ENCODE measurements at places on chromosomes 5 and 9.

DNA sequence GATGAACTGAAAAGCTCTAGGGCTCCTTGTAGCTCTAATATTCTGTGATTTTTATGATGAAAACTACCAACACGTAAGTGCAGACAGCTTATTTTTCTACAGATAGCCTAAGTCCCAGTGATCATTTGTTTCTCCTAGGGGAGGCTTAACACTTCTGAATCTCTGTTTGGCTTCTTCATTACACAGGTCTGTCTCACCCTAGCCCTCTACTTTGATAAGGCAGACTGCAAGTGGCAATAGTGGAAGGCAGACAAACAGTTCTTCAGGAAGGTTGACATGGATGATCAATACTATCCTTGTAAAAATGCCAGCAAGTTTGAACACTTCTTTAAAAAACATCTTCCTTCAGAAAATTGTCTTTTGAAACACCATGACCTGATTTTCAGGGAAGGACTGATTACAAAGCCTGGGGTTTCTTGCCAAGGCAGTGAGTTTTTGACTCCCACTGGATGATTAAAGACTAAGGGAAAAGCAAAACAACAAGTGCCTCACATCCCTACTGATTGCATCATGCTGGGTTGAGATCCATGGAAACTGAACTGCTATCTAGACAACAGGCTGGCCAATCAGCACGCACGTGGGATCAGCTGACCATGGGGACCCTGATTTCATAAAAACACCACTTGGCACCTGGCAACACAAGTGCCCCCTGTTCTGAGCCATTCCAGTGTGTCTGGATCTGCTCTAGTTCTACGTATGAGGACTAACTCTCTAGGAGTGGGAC lies 212.2 kb downstream of the SMARCA2 start:
- DNase-seq: peak; percentile 34

- no peak for DNase-seq
These were observed 511.3 kb downstream of the TLR4 start for GRCh38 chr9:118215549-118215948.

DNA sequence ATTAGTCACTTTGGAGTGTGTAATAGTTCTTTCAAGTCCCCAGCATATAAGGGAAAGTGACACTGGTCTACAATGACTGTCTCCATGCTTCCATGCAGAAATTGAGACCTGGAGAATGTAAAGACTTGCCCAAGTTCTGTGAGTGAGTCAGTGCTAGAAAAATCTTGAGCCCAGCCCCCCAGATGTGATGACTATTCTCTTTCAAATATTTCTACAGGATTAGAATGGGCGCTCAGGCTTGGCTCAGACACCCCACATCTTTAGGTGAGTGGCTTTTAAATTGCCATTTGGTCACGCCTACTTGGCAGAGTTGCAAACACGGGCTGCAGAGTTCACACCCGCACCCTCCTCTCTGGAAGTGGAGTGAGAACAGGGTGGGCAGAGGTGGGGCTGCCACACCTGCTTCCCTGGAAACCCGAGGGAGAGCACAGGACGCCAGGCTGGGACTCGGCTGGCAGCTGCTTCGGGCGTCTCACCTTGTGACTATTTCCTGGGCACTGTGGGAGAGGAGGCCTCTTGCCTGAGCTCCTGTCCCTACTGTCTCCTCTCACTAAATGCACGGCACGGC lies 37.6 kb downstream of the ROPN1L start:
- DNase-seq: peak; percentile 94

- no peak for DNase-seq
These were observed 65.3 kb upstream of the ADAMTS2 start for GRCh38 chr5:179410291-179411160.

DNA sequence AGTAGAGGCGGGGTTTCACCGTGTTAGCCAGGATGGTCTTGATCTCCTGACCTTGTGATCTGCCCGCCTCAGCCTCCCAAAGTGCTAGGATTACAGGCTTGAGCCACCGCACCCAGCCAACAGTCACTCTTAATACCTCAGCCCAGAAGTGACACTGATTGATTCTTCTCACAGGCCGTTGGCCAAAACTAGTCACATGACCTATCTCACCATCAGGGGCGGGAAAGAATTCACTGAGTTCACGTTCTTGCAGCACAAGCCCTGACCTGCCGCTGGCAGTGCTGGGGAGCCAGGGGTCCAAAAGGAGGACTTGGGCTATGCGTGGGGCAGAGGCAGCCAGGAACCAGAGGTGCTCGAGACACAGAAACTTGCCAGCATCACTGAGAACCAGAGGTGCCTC lies 55.0 kb upstream of the CPLX2 start:
- no peak for DNase-seq

- DNase-seq: peak; percentile 85
These were observed 381.1 kb downstream of the TMEM38B start for GRCh38 chr9:106075236-106075959.

GRCh38 chr5:96001262-96001661 lies 39.6 kb upstream of the ELL2 start:
- DNase-seq: peak; percentile 50

DNA sequence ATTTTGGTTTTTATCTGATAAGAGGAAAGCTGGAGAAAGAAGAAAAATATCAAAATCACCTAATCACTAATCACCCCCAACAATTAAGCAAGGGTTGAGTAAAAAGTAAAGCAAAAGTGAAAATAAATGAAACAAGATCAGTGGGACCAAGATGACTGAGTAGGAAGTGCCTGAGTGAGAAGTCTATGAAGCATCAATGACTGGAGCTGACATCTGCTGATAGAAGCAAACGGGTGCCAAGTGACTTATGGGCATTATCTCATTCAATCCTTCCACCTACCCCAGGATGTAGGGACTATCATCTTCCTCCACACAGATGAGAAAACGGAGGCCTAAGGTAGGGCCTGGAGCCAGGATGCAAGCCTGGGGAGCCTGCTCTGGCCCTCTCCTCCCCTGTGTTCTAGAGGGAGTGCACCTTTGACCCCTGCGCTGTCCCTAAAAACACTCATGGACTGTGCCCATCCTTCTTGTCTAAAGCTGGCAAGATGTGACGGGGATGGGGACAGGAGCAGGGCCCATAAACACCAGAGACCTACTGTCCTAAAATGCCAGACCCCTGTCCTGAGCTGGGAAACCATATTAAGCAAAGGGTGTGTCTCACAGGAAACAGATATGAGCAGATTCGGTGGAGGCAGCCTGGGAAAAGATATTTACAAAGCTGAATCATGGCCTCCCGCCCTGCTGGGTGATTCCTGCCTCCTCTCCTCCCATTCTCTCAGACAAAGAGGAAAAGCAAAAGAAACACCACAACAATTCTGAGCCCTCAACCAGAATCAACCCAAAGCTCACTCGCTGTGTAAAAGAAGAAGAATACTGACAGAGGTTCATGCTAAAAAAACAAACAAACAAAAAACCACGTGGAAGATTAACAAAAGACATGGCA lies 116.0 kb downstream of the AUH start:
- peak; percentile 40 for DNase-seq

- no peak for DNase-seq
These were observed 23.4 kb downstream of the FLT4 start for GRCh38 chr5:180625791-180626660.

DNA sequence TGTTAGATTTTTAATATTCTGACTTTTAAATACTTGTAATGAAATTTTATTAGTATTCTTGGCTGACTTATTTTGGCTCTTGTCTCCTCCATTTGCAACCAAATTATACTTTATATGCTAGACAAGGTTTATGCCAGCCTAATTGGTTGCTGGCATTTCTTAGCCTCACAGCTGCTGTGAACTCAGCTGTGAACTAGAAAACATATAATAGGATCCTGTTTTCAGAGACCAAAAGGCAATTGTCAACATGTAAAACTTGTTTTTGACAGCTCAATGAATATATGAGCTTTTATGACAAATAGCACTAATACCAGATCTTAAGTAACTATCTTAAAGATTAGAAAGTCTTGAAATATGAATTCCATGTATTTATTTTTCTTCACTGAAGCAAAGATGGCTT lies 25.9 kb downstream of the KIF2A start:
- no peak for DNase-seq

- no peak for DNase-seq
These were observed 7.5 kb downstream of the NMUR2 start for GRCh38 chr5:152397581-152397980.

DNA sequence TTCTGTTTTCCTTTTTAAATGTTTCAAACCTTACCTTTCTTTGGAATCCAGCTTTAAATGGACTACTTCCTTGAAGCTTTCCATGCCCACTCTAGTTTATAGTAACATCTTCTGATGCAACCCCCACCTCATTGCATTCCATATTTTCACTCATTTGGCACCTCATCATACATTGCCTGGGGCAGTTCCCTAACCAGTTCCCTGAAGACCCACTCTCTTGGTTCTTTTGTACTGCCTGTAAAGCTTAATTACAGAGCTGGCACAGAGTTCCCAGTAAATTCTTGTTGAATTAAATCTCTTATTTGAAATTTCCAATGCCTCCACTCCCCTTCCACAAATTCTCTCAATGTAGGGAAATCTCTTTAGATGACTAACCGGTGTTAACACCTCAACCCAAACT lies 257.2 kb downstream of the ARRDC3 start:
- no peak for DNase-seq

GRCh38 chr9:130820135-130820738 lies 14.8 kb upstream of the ABL1 start:
- no peak for DNase-seq

- peak; percentile 83 for DNase-seq
These were observed 351.1 kb upstream of the RIOK2 start for GRCh38 chr5:97534166-97534565.

DNA sequence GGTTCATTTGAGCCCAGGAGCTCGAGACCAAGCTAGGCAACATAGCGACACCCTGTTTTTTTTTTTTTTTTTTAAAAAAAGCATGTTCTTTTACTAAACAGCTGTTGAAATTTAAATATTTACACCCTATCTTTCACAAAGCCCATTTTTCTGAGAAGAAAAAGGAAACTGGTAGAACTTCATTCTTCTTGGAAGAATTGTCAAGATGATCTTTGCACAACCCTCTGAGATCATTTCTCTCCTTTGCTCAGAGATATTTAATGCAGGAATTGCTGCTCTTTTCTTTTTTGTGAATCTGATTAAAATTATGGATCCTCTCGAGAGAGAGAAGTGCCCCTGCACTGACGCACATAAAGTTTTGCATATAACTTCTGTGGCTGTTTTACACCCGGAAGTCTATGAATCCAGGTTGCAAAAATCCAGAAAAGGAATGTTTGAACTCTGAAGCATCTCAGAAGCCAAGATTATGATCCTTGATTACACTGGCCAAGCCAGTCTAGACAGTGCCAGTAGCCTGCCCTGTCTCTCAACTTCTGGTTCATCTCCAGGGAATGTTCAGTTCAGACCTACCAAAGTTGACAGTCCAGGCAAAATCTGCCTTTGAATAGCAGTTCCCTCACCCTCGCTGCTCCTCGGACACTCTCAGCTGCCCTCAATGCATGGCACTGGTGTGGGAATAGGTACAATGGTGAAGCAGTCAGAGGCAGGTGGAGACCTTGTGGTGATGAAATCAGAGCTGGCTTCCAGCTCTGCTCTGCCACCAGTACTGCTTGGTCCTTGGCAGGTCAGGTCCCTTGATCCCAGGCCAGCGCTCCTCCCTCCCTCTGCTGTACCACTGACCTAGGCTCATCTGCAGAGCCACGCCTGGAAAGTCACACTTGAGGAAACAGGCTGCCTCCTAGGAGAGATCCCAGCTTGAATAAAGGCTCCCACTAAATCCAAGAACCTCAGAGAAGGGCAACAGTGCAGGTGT lies 13.3 kb upstream of the SLC31A2 start:
- no peak for DNase-seq

GRCh38 chr5:150595466-150596031 lies 44.9 kb upstream of the SYNPO start:
- peak; percentile 86 for DNase-seq

- DNase-seq: peak; percentile 91
These were observed 19.2 kb downstream of the KCTD16 start for GRCh38 chr5:144189800-144190429.

GRCh38 chr5:142246258-142246657 lies 78.6 kb downstream of the SPRY4 start:
- peak; percentile 58 for DNase-seq

GRCh38 chr9:71353720-71354119 lies 232.3 kb upstream of the TRPM3 start:
- peak; percentile 85 for DNase-seq

DNA sequence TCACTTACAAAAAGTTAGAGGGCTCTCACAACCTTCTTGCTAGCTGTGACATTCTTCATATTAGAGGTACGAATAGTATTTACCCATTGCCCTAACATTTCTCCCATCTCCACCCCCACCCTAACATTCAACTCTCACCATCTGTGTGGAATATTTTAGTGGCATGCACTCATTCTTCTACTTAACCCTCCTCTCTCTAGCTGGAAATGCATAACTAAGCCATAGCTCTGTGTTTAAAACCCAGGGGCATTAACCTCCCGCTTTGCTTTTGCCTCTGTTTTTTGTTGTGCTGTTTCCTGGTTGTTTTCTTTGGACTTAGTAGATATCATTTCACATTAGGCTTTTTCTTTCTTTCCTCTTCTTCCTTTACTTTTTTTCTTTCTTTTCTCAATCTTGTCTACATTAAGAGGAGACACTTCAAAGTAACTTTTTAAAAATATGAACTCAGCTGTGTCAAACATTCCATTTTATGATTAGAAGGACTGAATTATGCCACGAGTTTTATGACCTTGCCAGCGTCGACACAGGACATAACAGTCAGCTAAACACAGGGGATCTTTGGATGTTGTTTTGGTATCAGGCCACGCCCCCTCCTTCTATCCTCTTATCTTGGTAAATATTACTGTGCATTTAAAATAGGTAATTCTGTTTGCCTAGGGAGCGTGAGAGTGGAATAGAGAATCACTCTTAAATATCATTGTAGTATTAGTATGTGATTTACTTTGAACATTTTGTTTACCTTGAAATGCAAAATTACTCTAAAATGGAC lies 236.0 kb downstream of the CD180 start:
- peak; percentile 65 for DNase-seq

DNA sequence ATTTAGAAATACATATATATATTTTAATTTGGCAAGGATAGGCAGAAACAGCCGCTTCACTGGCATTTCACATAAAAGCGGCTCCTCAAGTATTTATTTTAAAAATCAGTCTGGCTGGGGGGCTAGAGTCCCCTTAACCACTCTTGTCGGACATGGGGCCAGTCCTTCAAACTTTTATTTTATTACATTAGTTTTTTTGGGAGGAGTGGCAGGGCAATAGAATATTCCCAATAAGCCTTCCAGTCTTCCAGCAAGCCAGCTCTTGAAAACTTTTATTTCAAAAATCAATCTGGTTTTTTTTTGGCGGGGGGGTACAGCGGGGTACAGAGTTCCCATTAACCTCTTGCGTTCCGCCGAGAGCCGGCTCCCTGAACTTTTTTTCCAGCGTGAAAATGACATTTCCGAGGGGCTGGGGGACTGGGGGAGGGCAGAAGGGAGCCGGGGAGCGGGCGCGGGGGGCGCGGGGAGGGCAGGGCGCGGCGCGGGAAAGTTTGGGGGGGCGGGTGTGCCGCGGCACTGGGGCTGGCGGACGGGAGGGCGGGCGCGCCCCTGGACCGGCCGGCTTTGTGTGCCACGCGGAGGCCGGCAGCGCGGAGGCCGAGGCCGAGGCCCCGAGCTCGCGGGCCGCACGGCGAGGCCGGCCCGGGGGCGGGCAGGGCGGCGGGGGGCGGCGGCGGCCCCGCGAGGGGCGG lies 504 bp upstream of the ZNF618 start:
- peak; percentile 54 for DNase-seq

GRCh38 chr5:133932441-133933168 lies 35.8 kb downstream of the C5orf15 start:
- DNase-seq: no peak

- DNase-seq: no peak
These were observed 170.9 kb upstream of the CHD1 start for GRCh38 chr5:99099691-99100090.

GRCh38 chr5:130115686-130116085 lies 211.4 kb downstream of the CHSY3 start:
- no peak for DNase-seq

- DNase-seq: peak; percentile 71
These were observed 52.9 kb upstream of the PAPPA start for GRCh38 chr9:116100711-116101121.

Data from fibroblast of skin of right biceps (primary cell).